ENCODE measurements at places on chromosomes 2 and 18.

DNA sequence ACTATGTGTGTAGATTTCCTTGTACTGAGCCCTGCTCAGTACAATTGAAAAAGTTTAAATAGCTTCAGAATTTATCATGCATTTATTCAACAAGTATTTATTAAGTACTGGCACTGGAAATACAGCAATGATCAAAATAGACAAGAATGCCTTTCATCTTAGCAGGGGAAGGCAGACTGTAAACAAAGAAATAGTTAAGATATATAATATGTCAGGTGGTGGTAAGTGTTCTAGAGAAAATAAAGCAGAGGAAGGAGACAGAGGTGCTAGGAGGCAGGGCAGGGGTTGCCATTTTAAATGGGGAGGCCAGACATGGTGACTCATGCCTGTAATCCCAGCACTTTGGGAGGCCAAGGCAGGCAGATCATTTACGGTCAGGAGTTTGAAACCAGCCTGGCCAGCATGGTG is 13.6 kb upstream of the LIPG start:
- DNase-seq: no peak

- DNase-seq: no peak
Measured at GRCh38 chr2:36348721-36349120, 6.9 kb upstream of the CRIM1 start.

GRCh38 chr2:1705557-1706076 is 38.7 kb downstream of the PXDN start:
- no peak for DNase-seq

GRCh38 chr2:224357098-224357901 is 44.6 kb downstream of the FAM124B start:
- peak; percentile 15 for DNase-seq

DNA sequence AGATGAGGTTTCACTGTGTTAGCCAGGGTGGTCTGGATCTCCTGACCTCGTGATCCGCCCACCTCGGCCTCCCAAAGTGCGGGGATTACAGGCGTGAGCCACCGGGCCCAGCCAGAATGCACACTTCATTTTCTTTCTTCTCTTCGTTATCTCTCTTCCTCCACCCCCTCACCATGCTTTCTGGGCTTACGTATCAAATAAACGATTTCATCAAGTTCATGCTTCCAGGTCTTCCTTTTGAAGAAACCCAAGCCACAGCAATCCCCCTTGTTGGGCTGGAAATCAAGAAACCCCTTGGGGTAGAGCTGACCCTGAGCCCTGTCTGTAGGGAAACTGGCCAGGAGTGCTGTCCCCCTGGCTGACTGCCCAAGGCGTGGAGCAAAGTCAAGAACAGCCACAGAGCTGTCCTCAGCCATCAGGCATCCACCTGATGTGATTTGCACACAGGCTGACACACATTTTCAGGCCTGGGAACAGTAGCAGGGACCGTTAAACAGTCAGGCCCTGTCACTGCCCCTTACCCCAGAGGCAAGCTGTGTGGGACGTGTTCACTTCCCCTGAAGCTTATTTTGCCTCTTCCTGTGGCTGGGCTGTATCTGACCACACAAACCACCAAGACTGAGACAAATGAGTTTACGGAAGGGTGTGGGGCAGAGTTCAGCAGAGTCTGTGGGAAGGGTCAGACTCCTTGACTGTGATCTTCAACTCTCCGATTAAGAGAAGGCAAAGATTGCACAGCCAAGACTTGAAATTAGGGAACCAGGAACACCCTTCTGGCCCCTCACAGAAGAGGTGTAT is 15.1 kb upstream of the NMUR1 start:
- DNase-seq: peak; percentile 40

GRCh38 chr2:10717628-10718027 is 3.8 kb upstream of the ATP6V1C2 start:
- no peak for DNase-seq

GRCh38 chr2:127225186-127225960 is 5.3 kb upstream of the CYP27C1 start:
- DNase-seq: no peak
